GM10248 (cell line): ENCODE measurements at places on chromosomes 7 and 10.

DNA sequence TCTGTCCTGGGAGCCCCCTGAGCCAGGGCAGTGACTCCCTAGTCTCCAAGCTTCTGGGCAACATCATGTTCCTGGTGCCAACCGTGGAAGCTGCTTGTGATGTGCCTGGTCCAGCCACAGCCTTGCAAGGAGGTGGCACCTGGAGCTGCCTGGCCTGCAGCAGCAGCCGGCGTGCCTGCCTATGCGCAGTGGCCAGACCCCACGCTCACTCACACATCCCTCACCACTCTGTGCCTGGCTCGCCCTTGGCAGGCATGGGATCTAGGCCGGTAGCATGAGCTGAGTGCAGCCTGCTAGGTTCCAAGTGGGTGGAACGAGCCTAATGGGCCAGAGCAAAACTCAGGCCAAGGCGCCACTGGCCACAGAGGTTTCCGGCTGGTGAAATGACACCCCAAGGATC is 184.0 kb downstream of the ZNF438 start:
- no peak for DNase-seq

DNA sequence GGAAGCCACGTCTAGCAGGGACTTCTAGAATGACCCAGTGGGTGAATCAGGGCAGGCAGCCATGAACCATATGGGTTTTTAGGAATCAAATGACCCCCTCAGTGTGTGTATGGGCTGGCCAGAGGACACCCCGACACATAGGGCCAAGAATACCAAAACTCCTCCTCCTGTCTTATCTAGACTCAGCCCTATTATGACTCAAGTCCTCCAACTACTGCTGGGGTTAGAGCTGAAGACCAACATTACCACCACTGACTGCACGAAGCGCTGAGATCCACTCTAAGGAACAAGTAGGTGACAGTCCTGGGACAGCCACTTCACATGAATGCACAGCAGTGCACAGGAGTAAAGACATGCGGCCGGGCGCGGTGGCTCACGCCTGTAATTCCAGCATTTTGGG is 11.5 kb upstream of the SVOPL start:
- no peak for DNase-seq

GRCh38 chr10:24444337-24444736 is 235.4 kb downstream of the KIAA1217 start:
- DNase-seq: no peak

DNA sequence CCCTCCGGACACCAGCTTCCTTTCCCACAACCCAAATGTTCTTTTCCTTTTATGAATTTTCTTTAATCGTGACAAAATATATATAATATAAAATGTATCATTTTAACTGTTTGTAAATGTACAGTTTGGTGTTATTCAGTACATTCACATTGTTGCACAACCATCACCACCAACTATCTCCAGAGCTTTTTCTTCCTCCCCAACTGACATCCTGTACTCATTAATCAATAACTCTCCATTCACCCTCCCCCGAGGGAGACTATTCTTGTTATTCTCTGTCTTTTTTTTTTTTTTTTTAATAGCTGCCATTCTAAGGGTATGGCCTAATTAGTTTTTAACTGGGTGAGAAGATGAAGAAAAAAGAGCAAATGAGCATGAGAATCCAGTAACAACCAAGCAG is 30.6 kb upstream of the ITGB1 start:
- DNase-seq: no peak

DNA sequence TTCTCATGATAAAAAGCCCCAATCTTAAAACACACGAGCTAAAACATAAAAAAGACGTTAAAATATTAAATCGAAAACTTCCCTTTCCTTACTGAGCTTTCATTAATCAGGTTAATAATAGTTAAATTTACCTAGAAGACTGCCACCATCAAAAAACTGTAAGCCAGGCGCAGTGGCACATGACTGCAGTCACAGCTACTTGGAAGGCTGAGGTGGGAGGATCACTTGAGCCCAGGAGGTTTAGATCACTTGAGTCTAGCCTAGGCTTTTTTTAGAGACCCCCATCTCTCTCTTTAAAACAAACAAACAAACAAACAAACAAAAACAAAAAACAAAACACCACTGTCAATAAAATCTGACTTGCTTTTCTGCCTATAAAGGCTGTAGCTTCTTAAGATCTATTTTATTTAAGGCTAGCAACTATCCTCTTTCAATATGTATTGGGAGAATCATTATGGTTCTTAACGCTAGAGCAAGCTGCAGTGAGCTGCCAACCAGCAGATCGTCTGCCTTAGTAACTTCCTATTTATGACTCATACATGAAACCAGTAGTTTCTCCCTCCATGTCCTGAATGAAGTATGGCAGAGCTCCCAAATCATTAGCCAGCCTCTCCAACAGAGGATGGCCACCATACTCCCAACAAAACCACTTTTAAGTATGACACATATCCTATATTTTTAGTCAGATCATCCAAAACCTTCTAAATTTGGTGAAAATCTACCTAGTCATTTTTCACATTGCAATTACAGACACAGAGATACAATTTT is 163.7 kb downstream of the SRPK2 start:
- DNase-seq: peak; percentile 45

DNA sequence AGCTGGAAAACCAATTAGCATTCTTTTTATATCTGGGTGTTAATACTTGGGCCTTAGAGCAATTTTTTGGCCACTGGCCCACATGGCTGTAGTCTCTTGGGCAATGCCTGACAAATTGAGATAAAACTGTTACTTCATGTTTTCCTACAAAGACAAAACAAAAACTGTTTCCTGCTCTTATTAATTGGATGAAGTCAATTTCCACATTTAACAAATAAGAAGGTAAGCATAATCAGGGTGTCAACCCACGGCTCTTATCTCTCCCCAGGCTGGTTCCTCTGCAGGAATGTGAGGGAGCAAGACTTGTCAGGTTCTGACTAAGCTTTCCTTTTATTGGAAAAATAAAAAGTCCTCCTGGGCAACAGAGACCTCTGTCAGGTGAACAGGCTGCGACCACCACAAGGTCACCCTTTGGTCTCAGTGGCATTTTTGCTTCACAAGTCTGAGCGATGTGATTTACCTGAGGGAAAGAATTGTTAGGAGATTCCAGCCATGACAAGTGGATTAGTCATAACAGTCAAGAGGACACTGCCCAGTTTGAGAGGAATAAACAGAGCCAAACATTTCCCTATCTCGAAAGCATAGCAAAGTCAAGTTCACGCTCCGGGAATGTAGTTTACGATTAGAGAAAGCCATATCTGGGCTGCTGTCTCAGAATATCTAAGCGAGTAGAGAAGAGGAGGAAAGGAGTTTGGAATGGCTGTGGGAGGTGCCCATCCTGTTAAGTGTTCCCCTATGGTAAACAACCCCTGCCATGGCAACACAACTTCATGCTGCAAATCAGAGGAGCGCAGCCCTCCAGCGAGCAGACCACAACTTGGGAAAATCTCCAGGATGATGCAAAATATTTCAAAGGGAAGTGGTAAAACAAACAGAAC is 144.4 kb downstream of the TES start:
- no peak for DNase-seq

GRCh38 chr7:115007751-115008150 is 85.9 kb downstream of the MDFIC start:
- DNase-seq: no peak

GRCh38 chr7:50473531-50473930 is 23.4 kb upstream of the FIGNL1 start:
- no peak for DNase-seq

DNA sequence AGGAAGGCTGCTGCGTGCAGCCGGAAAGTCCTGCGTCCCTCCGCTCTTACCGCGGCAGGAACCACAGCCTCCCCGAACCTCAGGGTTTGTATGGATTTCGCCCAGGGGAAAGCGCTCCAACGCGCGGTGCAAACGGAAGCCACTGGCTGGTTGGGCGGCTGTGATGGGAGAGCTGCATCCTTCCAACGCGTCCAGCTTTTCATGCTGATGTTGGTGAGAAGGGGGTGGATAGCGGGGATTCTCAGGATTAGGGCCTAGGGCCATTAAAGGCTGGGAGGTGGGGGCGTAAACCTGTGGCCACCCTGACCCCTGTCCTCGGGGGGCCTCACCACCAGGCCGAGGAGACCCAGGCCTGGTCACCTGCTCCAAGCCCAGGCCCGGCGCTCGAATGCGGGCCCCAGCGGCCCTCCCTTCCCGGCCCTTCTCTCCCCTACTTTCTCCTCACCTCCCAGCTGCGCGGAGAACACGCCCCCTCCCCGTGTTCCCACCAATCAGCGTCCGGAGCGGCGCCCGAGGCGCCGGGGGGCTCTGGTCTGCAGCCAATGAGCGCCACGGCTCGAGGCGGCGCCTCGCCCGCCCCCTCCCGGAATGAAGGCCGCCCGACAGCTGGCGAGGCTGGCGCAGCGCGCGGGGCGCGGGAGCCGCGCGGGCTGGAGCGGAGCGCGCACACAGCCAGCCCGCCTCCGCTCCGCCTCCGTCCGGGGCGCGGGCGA is 458 bp upstream of the NANOS1 start:
- peak; percentile 94 for DNase-seq

- no peak for DNase-seq
Measured at GRCh38 chr10:121267236-121268003, 330.8 kb downstream of the FGFR2 start.

DNA sequence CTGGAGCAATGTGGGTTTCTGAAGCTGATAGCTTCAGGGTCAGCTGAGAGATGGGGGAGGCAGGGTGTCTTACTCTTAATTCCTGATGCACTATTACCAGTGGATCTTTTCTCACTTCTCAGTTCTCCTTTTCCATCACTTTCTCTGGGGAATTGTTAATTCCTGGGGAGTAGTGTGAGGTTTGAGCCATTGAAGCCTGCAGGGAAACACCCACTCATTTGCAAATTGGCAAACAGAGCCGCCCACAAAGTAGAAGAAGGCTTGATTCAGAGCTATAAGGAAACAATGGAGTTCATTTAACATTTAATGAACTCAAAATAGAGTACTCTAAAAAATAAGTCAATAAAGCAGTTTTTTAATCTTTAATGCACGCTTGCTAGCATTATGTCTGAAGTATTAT is 4.3 kb upstream of the TECTB start:
- no peak for DNase-seq

DNA sequence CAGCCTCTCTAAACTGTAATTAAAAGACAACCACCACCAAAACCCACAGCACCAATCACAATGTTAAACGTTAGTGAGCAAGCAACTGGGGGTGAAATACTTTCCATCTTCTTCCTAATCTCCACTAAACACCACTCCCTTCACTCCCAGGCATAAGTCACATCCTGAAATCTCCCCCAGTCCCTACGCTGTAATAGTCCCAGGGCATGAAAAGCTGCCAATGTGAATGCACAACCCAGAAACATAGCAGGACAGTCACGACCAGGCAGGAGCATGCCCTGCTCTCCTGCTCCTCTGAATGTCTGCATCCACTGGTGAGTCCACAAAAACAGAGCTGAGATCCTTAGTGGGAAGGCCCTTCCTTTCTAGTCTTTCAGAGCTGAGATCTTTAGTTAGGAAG is 288.9 kb downstream of the PARD3 start:
- no peak for DNase-seq

DNA sequence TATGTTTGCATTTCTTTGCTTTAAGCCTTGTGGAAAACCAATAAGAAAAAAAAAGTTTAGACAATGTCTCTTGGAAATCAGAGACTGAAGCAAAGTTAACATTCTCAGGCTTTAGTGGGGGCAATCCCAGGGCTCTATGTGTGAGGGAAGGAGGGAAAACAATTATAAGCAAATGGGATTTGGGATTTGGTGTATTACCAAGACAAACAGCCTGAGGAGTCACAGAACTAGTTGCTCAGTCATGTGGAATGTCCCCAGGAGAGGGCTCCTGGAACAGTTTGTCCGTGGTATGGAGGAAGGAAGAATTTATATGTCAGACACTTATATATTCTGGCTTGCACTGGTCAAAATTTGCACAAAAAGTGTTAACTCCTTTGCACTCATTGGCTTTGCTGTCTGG is 562.9 kb upstream of the TPK1 start:
- DNase-seq: no peak

- DNase-seq: peak; percentile 19
Measured at GRCh38 chr7:86926732-86927131, 132.7 kb downstream of the ELAPOR2 start.

DNA sequence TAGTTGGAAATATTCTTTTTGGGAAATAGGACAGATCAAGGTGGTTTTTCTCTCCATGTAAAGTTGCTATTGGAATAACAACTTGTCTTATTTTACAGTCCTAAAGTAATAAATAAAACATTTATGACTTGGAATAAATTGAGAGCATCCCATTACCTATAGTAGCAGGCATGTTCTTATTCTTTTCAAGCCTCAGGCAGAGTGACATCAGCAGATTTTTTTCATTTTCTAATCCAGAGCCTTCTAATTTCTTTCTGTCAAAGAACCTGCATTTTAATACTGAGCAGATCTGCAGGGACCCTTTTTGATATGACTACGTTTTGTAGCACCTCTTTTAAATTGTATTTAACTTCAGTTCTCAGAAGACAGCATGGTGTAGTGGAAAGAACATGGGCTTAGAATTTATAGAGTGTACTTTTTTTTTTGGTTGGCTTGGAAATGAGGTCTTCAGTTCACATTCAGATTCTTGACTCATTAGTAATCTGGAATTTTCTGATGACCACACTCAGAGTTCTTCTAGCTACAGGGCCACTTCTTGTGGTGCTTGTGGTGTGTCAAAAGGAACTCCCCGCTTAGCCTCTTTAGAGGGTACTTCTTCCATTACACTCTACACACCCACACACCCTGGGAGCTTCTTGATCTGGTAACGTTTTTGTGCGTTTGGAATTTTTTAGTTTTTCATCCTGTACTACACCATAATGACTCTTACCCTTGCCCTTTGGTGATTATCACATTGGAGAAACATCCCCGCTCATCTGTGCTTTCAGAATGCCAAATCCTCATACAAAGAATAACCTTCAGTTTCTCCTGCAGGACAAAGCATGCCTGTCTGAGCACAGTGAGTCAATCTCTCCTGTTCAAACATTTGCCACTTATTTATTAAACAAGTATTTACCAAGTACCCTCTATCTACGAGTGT is 34.6 kb downstream of the AGK start:
- DNase-seq: peak; percentile 30

- DNase-seq: no peak
Measured at GRCh38 chr10:129114588-129114987, 352.5 kb upstream of the MGMT start.

DNA sequence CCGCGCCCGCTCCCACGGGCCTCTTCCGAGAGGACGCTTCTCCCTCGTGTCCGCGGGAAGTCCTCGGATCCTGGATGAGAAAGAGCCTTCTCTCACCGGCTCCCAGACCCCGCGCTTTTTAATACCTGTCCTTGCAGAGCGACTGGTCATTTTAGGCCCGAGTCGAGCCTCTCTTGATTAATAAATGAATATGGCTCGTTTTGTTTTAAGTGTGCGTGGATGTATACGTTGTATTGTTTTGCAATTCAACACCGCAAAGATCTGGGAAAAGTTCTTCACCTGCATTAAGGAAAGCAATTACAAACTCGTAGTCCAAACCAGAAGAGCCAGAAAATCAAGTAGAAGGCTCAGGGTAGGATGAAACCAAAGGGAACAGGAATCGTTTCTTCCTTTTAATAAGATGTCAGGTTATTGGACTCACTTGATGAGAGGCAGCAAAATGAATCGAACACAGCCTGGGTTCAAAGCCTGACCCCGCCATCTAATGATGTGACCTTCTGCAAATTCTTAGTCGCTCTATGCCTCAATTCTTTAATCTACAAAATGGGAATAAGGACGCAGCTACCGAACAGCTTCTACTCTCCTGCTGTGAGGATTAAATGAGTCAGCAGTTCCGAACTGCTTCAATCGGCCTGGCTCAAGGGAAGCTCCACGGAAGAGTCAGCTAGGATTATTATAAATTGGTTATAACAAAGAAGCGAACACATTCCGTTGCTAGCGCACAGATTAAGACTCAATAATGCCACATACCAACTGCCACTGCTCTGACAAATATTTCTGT is 277.8 kb upstream of the NEBL start:
- DNase-seq: no peak
